ENCODE measurements at places on chromosomes 1 and 21.
A peak's percentile ranks its signal among the peaks of the same experiment; 100 is the strongest.

GRCh38 chr1:24743404-24744211, 1.6 kb upstream of the CLIC4 start:
- DNase-seq, result peak; percentile 49

DNA sequence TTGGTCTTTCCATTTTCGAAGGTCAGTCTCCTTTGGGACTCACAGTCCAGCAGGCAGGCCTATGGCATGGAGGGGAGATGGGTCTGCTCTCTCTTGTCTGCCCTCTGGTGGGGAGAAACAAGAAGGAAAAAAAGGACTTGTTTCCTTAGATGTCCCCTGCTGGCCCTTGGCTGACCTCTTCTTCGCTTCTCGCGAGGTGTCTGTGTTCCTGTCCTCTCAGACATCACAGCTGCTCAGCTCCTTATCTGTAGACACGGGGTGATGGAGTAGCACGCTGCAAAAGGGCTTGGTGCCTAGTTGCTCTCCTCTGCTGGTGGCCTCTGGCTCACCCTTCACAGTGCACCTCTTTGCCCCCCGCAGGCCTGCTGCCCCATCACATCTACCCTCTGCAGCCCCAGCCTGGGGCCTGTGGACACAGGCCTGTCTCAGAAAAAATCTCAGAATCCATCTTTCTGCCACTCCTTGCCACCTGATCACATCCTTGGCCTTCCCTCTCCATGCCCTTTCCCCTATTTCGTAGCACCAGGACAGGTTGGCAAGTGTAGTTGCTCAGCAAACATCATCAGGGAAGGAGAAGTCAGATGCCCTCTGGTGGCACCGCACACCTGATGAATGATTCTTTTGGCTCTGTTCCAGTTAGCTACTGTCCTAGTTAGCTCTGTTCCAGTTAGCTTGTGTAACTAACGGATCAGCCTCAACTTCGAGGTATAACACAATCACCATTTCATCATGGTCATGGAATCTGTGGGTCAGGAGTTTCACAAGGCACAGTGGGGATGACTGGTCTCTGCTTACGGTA, 18.7 kb upstream of the AK2 start:
- no peak for DNase-seq

GRCh38 chr1:209642816-209643215, 9.4 kb downstream of the LAMB3 start:
- no peak for DNase-seq

DNA sequence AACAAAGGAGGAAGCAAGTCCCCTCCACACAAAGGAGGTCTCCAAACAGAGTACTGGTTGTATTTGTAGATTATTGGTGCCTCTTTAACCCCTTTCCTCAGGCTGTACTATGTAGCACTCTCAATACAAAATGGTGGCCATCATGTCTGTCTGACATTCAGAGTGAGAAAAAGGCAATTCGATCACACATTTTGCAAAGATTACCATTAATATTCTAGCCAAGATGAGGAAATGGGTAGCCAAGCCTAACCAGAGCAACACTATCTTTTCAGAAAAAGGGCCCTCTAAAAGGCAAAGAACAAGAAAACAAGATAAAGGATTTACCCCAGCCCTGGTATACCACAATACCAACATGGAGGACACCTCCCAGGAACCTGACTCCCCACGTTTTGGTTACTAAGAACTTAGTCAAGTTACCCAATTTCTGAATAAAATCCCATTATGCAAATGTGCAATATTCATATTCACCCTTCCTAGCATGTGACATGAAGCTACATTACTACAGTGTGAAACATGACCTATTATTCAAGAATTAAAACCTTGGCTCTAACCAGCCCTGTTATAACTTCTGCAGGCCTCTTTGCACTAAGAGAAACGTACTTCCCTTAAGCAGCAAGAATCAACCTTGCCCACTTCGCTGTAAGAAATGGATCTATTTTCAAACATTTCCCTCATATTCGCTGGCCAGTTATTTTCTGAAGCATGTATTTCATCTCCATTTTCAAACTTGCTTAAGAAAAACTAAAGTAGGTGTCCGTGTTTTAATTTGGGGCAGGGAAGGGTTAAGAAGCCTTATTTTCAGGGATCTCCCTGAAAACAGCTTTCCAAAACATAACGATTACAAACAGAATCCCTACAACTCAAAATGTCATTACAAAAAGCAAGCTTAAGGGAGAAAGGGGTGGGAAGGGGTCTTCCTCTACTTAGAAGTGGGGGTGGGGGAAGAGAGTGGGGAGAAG, 2.1 kb downstream of the KDM5B start:
- no peak for DNase-seq

DNA sequence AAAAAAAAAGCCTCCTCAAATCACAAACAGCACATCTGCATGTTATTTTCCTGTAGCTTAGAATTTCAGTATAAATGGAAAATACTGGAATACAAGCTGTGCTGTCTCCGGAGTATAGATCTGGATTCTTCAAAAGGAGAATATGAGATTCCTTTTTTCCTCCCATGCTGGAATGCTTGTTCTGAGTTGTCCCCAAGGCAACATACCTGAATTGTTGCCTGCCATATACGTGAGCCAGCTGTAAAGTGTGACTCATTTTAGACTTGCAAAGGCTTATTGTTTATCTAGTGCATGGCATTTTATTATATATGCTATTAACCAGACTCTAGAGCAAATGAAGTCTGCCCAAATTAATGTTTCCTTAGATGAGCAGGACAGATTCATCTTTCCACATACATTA, 95.0 kb upstream of the C1orf105 start:
- no peak for DNase-seq

- peak; percentile 12 for DNase-seq
These were observed at the start of gene PCSK9 for GRCh38 chr1:55039342-55040082. PCSK9 (plus strand) TSS chr1:55039548; CDS start chr1:55039838, 290 bp downstream.

DNA sequence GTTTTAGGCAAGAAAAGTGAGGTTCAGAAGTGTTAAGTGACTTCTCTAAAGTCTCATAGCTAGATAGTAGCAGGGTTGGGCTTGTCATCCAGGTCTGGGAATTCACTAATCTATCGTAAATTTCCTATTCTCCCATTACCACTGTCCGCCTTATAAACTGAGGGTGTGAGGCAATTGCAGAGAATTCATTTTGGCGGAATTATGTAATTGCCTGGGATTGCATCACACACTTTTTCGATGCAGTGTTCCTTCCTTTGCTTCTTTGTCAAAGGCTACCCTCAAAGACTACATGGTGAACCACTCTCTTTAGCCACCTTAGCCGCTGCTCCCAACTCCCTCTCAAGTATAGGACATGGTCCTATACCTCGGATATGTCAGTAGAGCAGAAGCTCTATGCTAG, 19.1 kb downstream of the SELP start:
- no peak for DNase-seq

- DNase-seq, result peak; percentile 79
These were observed at the start of gene IL6R for GRCh38 chr1:154404984-154405746. IL6R (plus strand) TSS chr1:154405343; CDS start chr1:154405630, 287 bp downstream.
